ENCODE measurements at places on chromosomes 5 and 9.

GRCh38 chr5:1753490-1753889, 46.1 kb downstream of the MRPL36 start:
- DNase-seq: no peak

DNA sequence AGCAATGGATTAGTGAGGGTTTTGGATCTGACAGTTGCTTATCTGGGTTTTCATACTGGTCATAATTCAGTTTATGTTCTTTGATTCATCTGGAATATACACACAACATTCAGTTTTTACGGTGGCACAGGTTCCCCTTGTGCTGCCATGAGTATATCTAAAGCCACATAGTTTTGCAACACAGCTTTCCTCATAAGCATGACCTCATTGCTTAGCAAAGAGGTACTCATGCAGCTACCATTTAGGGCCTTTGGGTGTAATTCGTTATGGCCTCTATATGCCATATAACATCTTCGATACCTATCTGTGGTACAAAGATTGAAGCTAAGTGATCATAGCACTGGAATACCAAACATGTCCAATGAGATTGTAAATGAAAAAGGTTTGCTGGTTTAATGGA, 2.9 kb upstream of the RBM22 start:
- no peak for DNase-seq

DNA sequence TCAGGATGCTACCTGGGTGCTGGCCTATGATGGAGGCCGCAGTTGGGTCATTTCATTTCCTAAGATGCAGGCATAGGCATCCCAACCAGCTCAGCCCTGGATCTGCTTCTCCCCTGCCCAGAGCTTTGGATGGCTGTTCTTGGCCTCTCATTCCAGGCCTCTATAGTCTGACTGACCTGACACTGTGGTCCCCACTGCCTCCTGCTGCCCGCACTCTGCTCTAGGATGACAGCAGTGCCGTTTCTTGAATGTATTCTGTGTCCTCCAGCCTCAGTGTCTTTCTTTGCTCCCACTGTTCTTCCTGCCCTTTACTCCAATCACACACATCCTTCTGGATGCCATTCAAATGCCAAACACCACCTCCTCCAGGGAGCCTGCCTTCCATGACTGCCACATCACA, 235.7 kb downstream of the HSPA4 start:
- DNase-seq: peak; percentile 12

GRCh38 chr5:159061179-159061796, 38.4 kb downstream of the EBF1 start:
- DNase-seq: no peak

GRCh38 chr5:78496373-78496772, 136.0 kb downstream of the SCAMP1 start:
- DNase-seq: no peak

DNA sequence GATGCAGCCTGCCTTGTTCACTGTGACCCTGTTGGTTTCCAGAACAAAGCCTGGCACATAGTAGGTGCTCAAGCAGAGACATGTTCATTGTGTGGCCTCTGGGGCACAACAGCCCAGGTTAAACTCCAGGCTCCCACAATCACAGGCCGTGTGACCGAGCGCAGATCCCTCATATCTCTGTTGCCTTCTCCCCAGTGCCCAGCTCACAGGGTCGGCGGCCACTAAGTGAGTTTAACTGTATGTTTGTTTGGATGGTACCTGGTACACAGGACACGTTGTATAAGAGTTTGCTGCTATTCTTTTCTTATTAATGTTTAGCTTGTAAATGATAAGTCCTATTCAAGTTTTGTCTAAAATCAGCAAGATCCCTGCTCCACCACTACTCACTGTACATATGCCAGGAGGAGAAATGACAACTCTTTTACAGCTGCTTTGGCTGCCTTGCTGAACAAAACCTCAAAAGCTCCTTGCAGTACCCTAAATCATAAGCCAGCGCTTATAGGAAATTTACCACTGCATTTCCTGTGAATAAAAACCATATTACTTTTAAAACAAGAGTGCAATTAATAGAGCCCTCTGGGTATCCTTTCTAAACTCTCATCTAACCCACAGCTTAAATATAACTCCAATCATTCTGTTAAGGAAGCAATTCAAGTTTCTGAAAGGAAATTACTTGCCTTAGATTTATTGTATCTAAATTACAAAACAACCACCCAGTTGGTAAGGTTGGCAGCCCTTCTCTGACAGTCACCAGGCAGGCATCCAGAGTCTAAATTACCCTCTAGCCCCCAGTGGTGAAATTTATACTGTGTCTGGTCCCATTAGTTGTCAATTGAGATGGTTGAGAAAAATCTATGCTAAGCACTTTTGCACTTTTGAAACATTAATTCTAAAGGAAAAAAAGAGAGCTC, 379.4 kb downstream of the SEMA5A start:
- DNase-seq: no peak

DNA sequence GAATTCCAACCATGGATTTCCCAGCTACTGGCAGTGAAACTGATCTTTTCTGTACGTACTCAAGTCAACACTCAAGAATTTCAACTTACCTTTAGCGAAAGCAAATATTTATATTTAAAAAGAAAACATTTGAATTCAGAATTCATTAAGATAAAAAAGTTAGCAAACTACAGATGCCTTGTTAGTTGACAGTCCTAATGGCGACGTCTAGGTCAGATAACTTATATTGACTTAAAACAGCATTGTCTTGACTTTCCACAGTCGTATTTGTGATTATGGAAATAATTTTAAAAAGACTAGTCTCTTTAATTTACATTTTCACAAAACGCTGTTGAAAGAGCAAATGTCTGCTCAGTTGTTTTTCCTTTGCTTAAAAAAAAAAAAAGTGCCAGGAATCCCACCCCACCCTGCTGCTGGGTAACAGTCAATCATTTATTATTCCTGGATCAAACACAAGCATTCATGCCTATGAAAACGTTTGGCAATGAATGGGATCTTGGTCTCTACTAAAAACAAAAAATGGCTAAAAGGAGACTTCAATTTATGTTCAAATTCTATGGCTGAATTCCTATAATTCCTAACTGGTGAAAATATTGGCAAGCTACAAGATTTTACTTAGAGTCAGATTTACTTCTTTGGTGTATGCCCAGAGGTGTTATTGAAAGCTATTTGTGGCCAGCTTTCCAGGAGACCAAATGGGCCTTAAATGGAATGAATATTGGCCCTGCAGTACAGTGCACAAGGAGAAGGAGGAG, 22.0 kb downstream of the OR2S2 start:
- no peak for DNase-seq

DNA sequence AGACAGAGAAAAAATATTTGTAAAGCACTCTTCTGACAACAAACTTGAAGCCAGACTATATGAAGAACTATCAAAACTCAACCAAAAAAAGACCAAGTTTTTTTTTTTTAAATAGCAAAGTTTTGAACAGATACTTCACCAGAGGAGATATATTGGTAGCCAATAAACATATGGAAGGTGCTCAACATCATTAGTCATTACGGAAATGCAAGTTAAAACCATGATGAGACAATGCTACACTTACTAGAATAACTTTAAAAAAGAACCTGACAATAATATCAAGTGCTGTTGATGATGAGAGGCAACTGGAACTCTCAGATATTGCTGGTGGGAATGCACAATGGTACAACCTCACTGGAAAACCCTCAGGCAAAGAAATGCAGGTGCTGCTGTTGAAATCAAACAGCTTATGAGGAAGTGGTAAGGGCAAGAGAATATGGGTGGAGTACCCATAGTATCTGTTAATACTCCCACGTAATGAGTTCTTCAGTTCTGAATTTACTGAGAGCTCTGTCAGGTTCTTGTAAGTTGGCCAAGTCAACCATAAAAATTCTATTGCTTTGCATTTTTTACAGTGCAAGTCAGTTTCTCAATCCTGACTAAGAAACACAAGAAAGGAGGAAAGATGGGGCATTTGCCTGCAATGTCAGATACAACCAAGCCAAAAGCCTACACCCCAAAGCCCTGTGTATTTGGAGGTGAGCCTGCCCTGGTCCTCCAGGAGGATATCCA, 87.3 kb upstream of the GNAQ start:
- DNase-seq: no peak

DNA sequence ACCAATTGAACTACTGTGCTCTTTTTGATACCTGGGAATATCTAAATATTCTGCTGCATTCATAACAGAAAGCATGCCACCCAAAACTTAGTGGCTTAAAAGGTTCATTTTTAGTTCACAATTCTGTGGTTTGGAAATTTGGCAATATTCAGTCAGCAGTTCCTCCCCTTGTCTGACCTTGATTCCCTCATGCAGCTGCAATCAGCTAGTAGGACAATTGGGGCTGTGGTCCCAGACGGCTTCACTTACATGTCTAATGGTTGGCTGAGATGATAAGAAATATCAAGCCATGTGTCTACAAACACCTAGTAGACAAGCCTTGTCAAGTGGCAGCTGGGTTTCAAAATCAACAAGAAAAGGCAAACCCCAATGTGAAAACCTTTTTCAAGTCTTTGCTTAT, 51.3 kb downstream of the ANXA1 start:
- no peak for DNase-seq

DNA sequence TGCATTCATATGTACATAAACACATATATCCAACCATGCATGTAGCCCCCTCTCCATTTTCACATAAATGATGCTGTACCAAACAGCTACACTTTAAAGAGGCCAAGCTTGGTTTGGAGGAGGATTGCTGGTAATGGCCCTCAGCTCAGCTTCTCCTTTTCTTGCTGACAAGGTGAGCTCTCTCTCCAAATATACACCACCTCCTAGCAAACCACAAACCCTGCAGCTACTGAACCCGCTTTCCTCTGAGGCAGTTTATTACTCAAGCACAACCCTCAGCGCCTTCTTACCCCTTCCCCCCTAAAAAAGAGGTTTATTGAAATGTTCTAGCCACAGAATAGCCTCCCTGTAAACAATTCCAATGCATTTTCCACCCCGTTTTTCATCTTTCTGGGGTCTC, 54.0 kb downstream of the ALG2 start:
- DNase-seq: no peak

DNA sequence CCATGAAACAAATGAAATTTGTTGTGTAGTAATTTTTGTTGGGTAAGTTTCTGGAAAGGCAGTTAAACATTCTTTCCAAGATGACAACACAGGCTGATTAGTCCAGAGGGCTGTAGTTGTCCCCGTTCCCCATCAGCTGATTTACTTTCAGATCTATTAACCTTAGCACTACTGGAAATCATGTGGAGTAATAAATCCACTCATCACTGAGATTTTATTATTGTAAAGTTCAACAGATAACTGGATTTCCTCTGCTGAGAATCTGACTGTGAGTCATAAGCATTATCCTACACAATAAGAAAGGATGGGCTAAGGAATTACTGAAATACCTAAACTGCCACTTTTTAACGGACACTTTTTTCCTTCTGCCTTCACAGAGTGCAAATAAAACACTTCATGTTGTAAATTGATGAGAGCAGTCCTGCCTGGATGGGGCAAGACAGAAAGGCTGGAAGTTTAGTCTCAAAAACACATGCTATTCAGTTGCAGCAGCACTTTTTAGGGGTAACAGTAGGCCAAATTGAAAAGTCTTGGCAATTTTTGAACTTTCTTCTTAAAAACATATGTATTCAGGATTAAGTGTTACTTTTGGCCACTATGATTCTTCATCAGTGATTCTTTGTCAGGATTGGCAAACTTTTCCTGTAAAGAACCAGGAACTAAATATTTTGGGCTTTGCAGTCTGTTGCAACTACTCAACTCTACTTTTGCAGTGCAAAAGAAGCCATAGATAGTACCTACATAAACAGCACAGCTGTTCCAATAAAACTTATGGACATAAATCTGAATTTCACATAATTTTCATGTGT, 7.0 kb downstream of the STOM start:
- DNase-seq: no peak

- no peak for DNase-seq
These were observed 552.2 kb downstream of the ZNF608 start for GRCh38 chr5:124194282-124194681.

- no peak for DNase-seq
These were observed at the start of gene ZFP2 for GRCh38 chr5:178895615-178896571. ZFP2 (plus strand) TSS chr5:178895913; CDS start chr5:178931314, 35,401 bp downstream.

DNA sequence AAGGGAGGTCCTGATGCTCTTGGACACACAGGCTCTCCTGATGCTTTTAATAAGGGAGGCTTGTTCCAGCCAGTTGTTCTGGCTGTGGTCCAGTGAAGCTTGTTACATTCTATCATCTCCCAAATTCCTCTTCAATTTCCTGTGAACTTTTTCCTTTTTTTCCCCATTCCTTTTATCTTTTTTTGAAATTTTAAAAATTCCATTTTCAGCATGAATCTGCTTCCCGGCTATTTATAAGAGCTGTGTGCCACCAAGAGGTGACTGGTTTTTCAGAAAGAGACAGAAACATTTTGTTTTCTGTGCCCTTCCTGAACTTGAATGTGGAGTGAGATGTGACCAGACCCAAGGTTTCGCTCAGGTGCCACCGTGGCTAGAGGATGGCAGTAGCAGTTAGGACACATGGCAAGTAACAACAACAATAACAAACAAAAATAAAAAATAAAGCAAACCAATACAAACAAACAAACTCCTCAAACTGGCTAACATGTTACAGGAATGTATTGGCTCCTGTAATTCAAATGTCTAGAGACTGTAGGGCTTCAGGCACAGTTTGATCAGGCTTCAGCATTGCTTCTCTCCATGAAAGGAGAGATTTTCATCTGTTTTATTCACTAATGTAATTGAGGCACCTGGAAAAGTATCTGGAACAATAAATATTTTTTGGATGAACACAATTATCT, 121.1 kb downstream of the BOD1 start:
- no peak for DNase-seq

GRCh38 chr9:98215821-98216220, 23.4 kb upstream of the CORO2A start:
- DNase-seq: no peak

GRCh38 chr9:101566904-101567724, 27.7 kb downstream of the PPP3R2 start:
- DNase-seq: no peak

DNA sequence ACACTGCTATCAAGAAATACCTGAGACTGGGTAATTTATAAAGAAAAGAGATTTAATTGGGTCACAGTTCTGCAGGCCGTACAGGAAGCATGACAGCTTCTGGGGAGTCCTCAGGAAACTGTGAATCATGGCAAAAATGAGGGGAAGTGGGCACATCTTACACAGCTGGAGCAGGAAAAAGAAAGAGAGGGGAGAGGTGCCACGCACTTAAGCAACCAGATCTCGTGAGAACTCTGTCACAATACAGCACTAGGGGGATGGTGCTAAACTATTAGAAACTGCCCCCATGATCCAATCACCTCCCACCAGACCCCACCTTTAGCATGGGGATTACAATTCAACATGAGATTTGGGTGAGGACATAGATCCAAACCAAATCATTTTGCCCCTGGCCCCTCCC, 105.5 kb upstream of the CPLX2 start:
- DNase-seq: no peak

GRCh38 chr5:7745882-7746610, 104.9 kb downstream of the CFAP90 start:
- DNase-seq: peak; percentile 11

GRCh38 chr9:105305856-105306255, 61.4 kb downstream of the SLC44A1 start:
- no peak for DNase-seq

- no peak for DNase-seq
These were observed 133.6 kb downstream of the SV2C start for GRCh38 chr5:76216748-76217147.

DNA sequence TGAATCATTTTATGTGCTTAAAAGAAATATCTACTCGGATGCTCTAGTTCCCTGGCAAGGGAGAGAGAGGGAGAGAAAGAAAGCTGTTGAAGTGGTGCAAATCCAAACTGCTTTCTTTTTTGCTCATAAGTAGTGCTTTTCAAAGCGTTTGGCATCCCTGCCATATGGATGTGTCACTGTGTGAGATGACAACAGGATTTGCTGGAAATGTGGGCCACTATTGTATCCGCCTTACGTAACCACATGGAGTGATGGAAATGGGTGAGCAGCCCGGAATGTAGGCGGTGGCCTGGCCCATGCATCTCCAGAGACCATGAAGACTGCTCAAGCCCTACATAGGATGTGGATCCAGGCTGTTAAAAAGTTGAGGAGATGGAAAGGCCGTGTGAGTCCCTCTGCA, 30.8 kb downstream of the TJP2 start:
- DNase-seq: no peak

All from activated CD8-positive, alpha-beta memory T cell treated with anti-CD3 and anti-CD28 coated beads for 1 hour (primary cell).